ENCODE measurements at places on chromosomes 3 and 15.

GRCh38 chr3:126807795-126808194 is 103.8 kb downstream of the CHCHD6 start:
- no peak for DNase-seq

DNA sequence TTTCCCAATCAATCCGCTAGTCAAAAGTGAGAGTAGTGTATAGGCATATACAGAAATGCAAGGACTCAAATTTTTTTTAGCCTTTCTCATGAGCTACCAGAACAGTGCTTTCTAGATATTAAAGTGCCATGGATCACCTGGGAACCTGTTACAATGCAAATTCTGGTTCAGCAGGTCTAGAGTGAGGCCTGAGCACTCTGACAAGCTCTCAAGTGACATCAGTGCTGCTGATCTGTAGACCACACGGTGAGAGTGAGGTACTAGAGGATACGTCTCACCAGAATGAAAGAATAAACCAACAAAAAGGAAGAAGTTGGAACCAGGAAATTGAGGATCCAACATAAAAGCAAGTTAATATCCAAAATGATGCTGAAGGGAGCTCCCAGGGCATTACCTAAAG is 16.0 kb upstream of the PLA2G4D start:
- DNase-seq: no peak

- no peak for DNase-seq
These were observed 291.9 kb downstream of the TIGIT start for GRCh38 chr3:114585687-114586086.

- no peak for DNase-seq
These were observed 207.9 kb downstream of the ZIC1 start for GRCh38 chr3:147616998-147617619.

DNA sequence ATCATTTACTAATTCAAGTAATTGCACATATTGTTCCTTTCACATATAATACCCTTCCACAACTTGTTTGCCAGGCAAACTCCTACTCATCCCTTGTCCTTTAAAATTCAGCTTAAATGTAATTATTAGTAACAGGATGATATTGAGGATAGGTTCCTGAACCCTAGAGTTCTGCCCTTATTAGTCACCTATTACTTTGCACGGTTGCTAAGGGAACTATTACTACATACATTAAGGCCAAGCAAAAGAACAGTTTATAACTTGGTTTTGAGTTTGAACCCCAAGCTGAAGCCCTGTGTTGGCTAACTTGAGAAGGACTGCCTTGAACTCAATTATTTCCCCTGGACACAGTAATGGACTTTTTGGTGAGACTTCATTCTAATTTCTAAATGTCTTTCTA is 529.7 kb downstream of the IGSF11 start:
- no peak for DNase-seq

GRCh38 chr15:85828874-85829273 is 34.1 kb upstream of the KLHL25 start:
- no peak for DNase-seq

- no peak for DNase-seq
These were observed 36.4 kb upstream of the EHHADH start for GRCh38 chr3:185290266-185290665.

DNA sequence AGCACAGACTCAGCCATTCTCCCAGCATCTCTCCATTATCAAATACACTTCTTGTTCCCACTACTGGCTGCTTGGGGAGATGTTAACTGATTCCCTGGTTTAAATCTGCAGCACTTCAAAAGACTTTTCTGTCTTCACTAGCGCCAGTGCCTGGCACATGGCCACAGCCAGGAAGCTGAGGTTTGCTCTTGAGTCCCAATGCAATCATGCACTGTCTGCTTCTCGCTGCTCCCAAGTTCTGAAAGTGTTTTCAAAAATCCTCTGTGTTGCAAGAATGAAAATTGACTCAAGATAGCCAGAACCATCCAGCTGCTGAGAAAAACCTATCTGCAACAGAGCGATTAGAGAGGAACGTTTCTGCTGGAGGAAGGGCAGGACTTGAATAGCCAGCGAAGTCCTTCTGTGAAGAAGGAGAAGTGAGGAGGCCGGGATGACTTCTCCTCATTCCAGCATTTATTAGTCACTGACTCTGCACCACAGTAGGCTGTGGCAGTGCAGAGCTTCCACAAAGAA is 358.4 kb upstream of the NR2F2 start:
- no peak for DNase-seq

DNA sequence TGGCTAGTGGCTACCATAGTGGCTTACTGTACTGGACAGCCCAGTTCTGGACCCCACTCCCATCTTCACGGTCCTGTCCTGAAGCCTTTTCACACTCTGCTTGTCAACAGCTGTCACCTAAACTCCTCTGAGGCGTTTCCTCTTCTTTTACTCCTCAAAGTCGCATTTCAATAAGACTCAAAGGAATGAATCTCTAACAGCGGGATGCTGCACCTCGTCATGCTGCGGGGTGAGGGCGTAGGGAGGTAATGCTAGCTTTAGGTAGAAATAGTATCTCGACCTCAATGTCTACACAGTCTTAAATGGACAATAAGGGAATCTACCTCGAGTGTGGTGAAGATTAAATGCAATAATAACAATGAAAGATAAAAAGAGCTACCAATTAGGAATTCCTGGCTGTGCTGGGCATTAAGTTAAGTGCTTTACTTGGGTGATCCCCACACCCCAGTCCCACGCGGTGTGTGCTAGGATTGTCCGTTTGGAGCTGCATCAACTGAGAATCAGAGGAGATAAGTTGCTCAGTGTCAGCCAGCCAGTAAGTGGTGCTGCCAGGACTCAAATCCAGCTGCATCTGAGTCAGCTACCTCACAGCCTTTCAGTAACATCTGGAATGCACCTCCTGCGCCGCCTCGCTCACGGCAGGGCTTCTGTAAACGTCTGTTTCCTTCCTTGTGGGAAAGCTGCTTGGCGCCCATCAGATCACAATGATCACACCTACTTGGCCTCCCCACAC is 14.0 kb downstream of the PLA2G4D start:
- no peak for DNase-seq

GRCh38 chr3:172622156-172622555 is 88.7 kb downstream of the NCEH1 start:
- no peak for DNase-seq

DNA sequence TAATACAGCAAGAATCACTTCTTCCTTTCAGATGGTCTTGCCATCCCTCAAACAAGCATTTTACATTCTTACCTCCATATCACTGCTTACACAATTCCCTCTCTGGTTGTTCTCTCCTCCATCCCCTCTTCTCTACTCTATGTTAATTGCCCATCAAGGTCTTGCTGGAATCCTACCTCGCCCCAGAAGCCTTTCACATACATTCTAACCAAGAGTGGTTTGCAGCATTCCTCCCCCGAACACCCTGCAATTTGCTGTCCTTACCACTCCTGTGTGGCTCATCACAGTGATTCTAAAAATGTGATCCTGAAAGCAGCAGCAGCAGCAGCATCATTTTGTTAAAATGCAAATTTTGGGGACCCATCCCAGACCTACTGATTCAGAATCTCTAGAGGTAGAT is 30.6 kb downstream of the TNIK start:
- DNase-seq: no peak

- DNase-seq: no peak
These were observed 39.0 kb downstream of the IFT57 start for GRCh38 chr3:108183181-108183580.

DNA sequence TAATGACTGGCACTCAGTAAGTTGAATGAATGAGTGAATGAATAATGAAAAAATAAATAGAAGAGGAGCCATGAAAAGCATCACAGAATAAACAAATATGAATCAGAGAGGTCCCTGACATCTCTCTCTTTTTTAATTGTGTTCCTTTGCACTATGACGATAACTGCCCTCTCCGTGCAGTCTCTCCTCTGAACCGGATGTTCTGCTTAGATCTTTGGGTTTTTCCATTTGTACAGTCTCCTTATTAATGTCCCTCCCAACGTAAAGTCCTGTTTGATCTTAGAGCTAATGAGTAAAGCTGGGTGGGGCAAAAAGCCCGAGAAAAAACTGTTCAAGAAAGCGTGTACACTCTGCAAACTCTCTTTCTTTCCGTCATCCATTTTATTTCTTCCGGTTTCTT is 28.3 kb upstream of the BHLHE40 start:
- DNase-seq: no peak

DNA sequence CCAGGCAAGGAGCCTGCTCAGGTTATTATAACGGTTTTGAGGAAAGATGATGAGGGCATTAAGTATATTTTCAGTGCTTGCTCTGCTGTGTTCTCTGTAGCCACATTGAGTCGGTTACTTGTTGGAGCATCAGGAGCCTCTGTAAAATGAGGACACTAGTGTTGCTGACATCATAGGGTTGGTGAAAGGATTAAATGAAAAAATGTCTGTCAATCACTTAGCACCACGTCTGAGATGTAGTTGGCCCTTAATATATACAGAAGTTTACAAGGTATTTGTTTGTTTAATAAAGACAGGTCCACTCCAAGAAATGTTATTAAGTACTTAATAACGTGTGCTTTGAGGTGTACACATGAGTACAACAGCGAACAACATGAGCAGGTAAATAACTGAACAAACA is 735 bp upstream of the SLC25A26 start:
- DNase-seq: no peak

DNA sequence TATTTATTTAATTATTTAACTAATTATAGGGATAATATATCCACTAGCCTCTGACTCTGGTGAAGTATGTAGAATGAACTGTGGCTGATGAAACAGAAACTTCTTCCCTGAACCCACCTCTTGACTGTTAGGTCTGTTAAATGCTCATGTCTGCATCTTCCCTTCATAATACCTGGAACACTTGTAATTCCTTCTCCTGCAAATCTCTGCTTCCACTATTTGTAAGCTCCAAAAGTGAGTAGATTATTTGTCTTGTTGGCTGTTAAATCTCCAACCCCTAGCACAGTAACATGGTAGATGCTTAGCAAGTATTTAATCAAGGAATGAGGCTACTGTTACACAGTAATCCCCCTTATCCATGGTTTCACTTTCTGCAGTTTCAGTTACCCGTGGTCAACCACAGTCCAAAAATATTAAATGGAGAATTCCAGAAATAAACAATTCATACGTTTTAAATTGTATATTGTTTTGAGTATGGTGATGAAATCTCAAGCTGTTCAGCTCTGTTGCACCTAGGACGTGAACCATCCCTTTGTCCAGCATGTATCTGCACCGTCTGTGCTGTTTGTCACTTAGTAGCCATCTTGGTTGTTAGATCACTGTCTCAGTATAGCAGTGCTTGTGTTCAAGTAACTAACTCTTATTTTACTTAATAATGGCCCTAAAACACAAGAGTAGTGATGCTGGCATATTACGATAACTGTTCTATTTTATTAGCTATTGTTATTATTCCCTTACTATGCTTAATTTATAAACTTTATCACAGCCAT is 5.7 kb downstream of the TTBK2 start:
- DNase-seq: no peak

- DNase-seq: no peak
These were observed 299.3 kb downstream of the SHQ1 start for GRCh38 chr3:72548981-72549380.

DNA sequence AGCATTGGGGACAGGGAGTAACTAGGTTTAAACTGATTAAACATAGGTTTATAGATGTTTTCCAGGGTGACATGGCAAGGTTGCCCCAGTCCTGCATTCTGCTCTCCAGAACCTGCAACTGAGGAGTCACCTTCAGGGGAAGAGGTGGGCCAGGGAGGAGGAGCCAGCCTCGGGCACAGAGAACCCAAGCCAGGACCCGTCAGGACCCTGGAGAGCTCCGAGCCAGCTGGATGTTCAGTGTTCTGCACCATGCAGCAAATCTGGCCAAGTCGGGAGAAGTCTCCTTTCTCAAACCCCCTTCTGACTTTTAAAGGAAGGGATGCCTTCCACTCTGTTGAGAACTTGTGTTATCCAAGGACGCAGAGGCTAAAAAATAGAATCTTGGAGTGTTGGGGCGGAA is 62.1 kb upstream of the SLC6A11 start:
- no peak for DNase-seq

DNA sequence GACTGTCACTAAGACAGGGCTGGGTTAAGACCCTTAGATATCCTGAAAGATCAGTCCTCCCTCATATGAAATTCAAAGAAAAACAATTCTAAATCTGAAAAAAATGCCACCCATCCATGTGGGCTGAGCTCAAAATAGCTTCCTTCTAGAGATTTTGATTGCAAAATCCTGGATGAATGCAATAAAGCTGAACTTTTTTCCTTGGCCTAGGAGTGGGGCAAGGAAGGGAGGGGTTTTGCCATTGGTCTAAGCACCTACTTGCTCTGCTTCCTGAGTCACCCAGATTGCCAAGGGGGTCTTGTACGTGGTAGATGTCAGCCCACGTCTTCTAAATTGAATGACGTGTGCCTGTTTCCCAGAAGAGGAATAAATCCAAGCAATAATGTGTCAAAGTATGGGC is 15.3 kb upstream of the SMAD3 start:
- no peak for DNase-seq

DNA sequence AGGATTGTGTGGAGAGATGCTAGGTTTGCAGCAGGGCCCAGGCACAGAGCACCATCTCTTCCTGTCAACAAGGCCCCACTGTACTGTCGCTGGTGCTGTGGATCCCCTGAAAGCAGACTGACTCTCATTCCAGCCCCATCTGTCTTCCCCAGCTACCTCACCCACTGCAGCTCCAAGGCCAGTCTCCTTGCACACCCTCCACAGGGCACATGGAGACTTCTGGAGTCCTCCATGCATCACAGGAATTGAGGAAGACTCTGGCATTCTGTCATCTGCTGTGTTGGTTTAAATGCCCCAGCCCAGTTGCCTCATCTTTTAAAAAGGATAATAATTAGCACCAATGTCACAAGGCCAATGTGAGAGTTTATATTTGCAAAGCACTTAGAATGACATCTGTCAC is 301.2 kb downstream of the RPLP1 start:
- no peak for DNase-seq

GRCh38 chr3:159766563-159767185 is 222.0 kb upstream of the IL12A start:
- no peak for DNase-seq

DNA sequence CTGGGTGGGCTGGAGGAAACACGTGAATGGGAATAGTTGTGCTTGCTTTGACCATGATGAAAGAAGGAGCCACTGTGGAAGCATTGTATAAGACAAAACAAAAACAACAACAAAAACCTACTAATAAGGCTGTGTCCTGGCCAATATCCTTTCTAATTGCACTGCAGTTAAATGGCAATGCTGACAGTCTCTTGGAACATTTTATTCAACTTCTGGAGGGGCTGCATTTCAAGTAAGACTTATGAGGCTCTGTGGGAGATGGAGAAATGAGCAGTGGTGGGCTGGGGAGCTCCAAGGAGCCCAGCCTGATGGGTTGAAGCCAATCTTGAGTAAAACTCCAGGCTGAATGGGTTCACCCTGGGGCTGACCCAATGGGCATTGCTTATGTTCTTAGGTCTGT is 99.8 kb upstream of the ROPN1 start:
- no peak for DNase-seq

DNA sequence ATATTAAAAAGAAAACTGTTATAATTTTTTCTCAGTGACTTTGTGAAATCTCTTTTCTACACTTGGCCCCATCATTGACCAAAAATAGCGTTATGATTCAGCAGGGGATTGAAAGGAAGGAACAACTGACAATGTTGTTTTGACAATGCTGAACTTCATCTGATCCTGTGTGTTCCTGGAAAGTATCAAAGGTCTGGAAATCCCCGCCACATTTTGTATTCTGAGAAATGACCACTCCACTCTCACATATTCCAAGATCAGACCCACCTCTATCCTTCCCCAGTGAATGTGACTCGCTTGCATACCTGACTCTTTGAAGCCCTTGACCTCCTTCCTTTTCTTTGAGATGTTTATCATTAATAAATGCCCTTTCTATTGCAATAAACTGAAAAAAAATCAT is 9.7 kb upstream of the RIOX2 start:
- DNase-seq: no peak

Data from stimulated activated CD8-positive, alpha-beta memory T cell treated with anti-CD3 and anti-CD28 coated beads, Interleukin-4, amount 100 ng/mL, for 4 hours (primary cell).